ENCODE measurements at places on chromosomes 7 and 10.

GRCh38 chr10:129851941-129852640, 112.0 kb downstream of the EBF3 start:
- no peak for DNase-seq

DNA sequence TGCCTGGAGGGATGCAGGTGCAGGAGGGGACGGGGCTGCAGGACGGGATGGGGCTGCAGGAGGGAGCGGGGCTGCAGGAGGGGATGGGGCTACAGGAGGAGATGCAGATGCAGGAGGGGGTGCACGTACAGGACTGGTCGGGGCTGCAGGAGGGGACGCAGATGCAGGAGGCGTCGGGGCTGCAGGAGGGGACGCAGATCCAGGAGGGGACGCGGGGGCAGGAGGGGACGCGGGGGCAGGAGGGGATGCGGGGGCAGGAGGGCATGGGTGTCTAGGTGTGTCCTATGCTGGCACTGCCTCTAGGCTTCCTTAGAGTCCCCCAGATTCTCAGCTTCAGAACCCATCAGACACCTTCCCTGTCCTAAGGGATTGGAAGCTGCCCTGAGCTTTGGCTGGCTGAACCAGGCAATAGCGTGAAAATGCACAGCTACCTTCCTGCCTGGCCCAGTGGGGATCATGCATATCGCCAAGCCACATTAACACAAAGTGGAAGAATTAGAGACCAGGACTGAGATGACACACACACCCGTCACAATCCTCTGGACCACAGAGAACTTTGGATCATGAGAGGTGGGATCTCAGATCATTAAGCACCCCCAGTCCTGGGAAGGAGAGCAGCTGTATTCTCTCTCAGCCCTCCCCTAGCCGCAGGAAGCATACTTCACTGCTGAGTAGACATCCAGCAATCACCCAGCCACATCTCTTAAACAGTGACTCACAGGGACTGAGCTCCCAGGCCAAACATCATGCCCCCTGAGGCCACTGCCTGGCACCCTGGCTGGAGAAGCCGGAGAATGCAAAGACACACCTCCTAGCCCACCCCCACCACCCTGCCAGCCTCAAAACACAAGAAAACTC, 67.3 kb downstream of the VWA2 start:
- DNase-seq = no peak

DNA sequence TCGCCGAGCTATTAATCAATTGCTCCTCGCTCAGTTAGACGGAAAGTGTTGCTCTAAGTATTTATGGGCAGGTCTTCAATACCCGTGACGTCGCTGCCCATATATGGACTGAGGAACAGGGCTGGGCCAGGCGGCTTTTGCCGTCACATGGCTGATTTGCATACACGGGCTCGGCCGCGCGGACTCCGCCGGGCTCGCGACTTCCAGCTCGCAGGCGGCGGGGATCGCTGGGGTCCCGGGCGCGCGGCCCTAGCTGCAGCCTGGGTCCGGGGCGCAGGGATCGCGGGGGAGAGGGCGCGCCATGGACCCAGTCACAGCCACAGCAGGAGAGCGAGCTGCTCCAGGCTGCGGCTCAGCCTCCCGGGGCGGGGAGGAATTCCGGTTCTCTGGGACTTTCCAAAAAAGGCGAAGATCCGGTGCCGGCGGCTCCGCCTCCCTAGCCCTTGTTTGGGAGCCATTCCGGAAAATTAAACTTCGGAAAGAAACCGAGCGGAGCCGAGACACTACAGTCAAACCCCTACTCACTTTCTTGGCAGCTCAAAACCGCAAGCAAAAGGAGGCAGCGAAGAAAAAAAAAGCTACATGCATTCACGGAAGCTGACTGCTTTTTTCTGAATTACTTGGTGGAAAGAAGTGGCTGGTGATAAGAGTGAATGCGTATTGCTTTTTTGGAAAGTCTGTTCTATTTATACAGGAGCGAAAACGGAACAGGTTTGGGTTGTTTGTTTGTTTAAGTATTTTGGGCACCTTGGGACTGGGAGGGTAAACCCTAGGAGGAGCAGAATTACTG, at the start of gene EGR2:
Gene EGR2, minus strand, starts transcription at position 36 of the 790 bp plus-strand sequence. CDS start 337 bp downstream, outside the sequence.
- DNase-seq = peak; percentile 95

DNA sequence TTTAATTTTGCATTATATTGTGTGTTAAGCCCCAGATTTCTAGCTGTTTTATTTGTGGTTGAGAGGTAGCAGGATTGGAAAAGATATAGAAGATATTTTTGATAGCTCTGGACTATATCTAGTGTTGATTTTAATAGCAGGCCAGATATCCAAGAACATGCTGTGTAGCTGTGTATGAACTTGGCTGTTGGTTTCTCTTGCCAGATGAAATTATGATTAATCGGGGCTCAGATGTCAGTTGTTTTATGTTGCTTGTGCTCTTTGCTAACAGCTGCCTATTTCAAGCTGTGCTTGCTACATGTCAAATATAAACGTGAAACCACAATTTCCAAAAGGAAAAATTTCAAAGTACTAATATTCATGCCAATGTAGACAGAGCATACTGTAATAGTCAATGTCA, 141.1 kb downstream of the GRM3 start:
- no peak for DNase-seq

GRCh38 chr10:7795605-7796004, 7.6 kb downstream of the ATP5F1C start:
- DNase-seq = no peak

- no peak for DNase-seq
Measured at GRCh38 chr10:62655337-62655994, 149.1 kb upstream of the ADO start.

GRCh38 chr7:90187507-90188050, 24.0 kb upstream of the STEAP2 start:
- no peak for DNase-seq
